ENCODE measurements at places on chromosomes 7 and 10.
A peak's percentile ranks its signal among the peaks of the same experiment; 100 is the strongest.

DNA sequence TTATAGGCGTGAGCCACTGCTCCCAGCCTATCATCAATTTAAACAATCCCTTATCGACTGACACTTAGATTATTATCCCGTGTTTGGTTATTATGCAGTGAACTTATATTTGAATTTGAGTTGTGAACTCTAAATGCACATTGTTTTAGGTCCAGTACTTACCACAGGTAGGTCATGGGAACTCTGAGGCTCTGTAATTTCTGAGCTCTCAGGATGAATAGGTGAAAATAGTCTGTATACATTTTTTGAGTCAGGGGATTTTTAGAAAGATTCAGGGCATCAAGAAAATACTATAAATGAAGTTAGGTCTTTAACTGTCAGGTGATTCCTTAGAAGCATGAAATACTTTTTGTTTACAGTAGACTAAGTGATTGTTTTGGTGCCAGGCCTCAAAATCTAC, 8.8 kb downstream of the CCDC136 start:
- no peak overlapping the region for H3K4me3 ChIP-seq
- H3K27me3 ChIP-seq: no peaks in the 10 kb centered on the region
- H3K36me3 ChIP-seq: no peaks in the 10 kb centered on the region
- DNase-seq: no peak
- no peak overlapping the region for H3K27ac ChIP-seq

DNA sequence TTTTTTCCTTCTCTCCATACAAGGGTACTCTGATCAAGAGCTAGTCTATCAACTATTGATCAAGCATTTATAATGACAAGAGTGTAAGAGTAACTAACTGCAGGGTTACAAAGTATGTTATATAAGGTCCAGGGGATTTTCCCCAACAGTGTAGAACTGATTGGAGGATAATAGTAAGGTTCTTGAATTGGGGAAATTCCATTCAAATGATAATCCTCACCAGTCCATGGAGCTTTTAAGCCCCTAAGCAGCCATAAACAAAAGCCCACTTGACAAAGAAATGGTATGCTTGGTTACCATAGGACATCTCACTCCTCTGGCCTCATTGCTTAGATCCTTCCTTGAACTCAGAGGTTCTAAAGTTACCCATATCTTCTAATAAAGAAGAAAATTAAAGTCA, 8.2 kb downstream of the YME1L1 start:
- peaks cover 6% of the 10 kb centered on the region for H3K36me3 ChIP-seq
- H3K4me3 ChIP-seq: no peak overlapping the region
- H3K27me3 ChIP-seq: no peaks in the 10 kb centered on the region
- no peak overlapping the region for H3K27ac ChIP-seq
- no peak for DNase-seq

DNA sequence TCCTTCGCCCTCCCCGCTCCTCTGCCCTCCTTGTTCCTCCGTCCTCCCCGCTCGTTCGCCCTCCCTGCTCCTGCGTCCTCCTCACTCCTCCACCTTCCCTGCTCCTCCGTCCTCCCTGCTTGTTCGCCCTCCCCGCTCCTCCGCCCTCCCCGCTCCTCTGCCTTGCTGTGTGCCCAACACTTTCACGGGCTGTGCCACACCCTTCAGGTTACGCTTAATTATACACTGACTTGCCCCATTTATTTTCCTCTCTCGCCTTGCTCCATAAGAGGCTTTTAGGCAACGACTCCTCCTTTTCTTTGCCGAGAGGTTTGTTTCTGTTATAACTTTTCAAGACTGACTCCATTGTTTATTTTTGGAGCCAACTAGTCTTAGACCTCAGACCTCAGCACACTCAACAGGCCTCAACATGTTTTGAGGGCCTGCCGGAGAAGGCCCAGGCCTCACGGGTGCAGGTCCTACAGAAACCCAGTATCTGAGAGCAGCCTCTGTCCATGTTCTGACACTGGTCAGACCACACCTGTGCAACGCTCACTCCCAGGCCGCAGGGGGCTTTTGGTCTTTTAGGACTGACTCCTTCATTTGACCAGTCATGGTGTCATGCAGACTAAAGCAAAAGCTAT, 18.2 kb upstream of the PRKAG2 start:
- H3K4me3 ChIP-seq: no peak overlapping the region
- no peaks in the 10 kb centered on the region for H3K36me3 ChIP-seq
- H3K4me1 ChIP-seq: no peaks in the 10 kb centered on the region
- no peak for DNase-seq

DNA sequence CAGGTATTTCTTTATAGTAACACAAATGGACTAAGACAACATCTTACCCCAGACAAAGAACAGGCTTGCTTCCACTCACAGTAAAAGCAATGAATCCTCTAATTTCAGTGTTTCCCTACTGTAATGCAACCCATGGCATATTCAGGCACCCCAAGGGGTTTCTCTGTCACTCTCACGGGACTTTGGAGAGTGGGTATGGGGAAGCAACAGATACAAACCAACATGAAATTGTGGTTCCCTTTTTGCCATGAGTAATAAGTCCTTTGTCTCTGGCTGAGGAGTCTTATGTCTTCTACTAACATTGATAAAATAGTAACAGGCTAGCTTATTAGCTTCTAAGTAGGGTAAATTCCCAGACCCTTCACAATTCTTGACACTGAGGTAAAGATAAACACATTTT, 51.4 kb upstream of the AOAH start:
- H3K27ac ChIP-seq: no peak overlapping the region
- no peaks in the 10 kb centered on the region for H3K27me3 ChIP-seq
- no peaks in the 10 kb centered on the region for H3K4me1 ChIP-seq
- H3K4me3 ChIP-seq: no peak overlapping the region
- DNase-seq: no peak
- H3K36me3 ChIP-seq: no peaks in the 10 kb centered on the region

- H3K36me3 ChIP-seq: no peaks in the 10 kb centered on the region
- no peak overlapping the region for H3K4me3 ChIP-seq
- H3K4me1 ChIP-seq: no peaks in the 10 kb centered on the region
- no peak for DNase-seq
These were observed 554.2 kb downstream of the PARD3 start for GRCh38 chr10:34260904-34261303.

DNA sequence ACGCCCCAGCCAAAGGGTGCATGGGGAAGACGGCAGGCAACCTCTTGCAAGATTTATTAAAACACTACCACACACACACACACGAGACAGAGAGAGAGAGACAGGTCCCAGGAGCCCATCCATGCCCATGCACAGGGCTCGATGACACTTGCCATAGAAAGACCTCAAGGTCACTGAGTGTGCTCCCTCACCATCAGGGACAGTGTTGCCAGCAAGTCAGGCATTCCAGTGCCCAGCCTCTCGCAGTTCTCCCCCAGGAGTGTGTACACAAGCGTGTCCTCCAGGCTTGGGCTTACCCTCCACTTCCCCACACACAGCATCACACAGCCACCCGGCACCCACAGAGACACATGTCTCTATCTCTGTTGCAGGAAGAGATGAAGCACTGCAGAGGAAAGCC, 46.8 kb upstream of the SLF2 start:
- no peaks in the 10 kb centered on the region for H3K4me1 ChIP-seq
- H3K27ac ChIP-seq: no peak overlapping the region
- no peak for DNase-seq
- no peaks in the 10 kb centered on the region for H3K27me3 ChIP-seq
- H3K36me3 ChIP-seq: no peaks in the 10 kb centered on the region
- no peak overlapping the region for H3K4me3 ChIP-seq

DNA sequence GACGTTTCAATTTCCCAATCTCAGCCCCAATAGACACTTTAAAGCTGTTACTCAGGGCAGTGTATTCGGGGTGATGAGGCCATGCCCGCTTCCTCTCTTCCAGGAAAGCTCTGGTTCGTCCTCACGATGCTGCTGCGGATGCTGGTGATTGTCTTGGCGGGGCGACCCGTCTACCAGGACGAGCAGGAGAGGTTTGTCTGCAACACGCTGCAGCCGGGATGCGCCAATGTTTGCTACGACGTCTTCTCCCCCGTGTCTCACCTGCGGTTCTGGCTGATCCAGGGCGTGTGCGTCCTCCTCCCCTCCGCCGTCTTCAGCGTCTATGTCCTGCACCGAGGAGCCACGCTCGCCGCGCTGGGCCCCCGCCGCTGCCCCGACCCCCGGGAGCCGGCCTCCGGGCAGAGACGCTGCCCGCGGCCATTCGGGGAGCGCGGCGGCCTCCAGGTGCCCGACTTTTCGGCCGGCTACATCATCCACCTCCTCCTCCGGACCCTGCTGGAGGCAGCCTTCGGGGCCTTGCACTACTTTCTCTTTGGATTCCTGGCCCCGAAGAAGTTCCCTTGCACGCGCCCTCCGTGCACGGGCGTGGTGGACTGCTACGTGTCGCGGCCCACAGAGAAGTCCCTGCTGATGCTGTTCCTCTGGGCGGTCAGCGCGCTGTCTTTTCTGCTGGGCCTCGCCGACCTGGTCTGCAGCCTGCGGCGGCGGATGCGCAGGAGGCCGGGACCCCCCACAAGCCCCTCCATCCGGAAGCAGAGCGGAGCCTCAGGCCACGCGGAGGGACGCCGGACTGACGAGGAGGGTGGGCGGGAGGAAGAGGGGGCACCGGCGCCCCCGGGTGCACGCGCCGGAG, 2.6 kb downstream of the GJD4 start:
- DNase-seq: no peak
- H3K4me3 ChIP-seq: peak overlapping the region; percentile 72
- H3K36me3 ChIP-seq: no peaks in the 10 kb centered on the region
- H3K27me3 ChIP-seq: peaks cover 12% of the 10 kb centered on the region

DNA sequence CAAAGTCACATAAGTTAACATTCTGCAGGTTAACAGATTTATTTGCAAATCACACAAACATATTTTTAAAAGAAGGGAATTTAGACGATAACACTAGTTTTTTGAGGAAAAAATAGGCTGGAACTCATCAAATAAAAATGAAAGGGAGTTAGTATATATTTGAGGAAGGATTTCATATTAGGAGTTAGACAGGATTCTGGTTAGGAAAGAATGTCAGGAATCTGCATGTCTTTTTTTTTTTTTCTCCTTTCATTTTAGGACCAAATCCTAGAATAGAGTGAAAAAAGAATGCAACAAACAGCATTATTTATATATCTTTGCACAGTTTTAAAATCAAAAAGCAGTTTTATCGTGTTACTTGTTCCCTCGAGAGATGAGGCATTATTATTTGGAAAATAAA, 8.9 kb upstream of the TRDMT1 start:
- no peaks in the 10 kb centered on the region for H3K4me1 ChIP-seq

DNA sequence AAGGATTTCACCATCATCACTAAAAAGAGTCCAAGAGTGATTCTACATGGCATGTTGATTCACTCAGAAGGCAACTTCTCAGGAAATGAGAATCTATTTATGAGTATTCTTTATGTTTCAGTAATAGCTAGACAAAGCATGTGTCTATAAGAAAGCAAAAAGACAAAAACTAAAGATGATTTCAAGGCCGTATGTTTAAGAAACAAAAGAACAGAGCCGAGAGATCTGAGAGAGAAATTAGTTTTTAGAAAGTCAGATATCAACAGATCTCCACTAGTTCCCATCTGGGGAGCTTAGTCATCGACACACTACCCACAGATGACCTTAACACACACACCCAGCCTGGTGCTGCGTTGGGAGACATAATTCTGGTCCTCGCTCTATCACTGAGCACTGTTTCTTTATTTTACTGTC, 21.0 kb downstream of the PIP4K2A start:
- H3K4me1 ChIP-seq: peaks cover 4% of the 10 kb centered on the region
- DNase-seq: no peak
- H3K27me3 ChIP-seq: no peaks in the 10 kb centered on the region

DNA sequence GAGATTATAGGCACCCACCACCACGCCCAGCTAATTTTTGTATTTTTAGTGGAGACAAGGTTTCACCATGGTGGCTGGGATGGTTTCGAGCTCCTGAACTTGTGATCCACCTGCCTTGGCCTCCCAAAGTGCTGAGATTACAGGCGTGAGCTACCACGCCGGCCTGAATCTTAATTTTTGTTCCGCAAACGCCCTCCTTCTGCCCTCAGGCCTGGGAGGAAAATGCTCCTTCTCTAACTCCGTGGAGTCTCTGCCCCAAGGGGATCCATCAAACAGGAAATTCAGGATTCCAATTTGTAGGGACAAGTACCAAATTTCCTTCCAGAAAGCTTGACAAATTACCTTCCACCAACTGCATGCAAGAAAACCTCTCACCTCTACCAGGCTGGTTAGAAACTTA, 43.2 kb downstream of the RBAK start:
- no peaks in the 10 kb centered on the region for H3K4me1 ChIP-seq
- no peaks in the 10 kb centered on the region for H3K36me3 ChIP-seq
- no peaks in the 10 kb centered on the region for H3K27me3 ChIP-seq
- H3K4me3 ChIP-seq: no peak overlapping the region
- DNase-seq: no peak

- H3K4me1 ChIP-seq: no peaks in the 10 kb centered on the region
- no peaks in the 10 kb centered on the region for H3K27me3 ChIP-seq
- no peak overlapping the region for H3K27ac ChIP-seq
- H3K4me3 ChIP-seq: no peak overlapping the region
These were observed 148.8 kb downstream of the PFKFB3 start for GRCh38 chr10:6351495-6351894.

GRCh38 chr7:155457544-155458110, 302 bp upstream of the EN2 start:
- H3K4me1 ChIP-seq: peaks cover 11% of the 10 kb centered on the region
- H3K4me3 ChIP-seq: peak overlapping the region; percentile 51
- H3K27me3 ChIP-seq: peaks cover 95% of the 10 kb centered on the region

- no peaks in the 10 kb centered on the region for H3K27me3 ChIP-seq
- DNase-seq: no peak
- peak overlapping the region; percentile 97 for H3K27ac ChIP-seq
- no peaks in the 10 kb centered on the region for H3K36me3 ChIP-seq
- H3K4me1 ChIP-seq: no peaks in the 10 kb centered on the region
- H3K4me3 ChIP-seq: peak overlapping the region; percentile 99
These were observed 815 bp downstream of the CCSER2 start for GRCh38 chr10:84329196-84329611.

- H3K4me1 ChIP-seq: no peaks in the 10 kb centered on the region
- no peaks in the 10 kb centered on the region for H3K27me3 ChIP-seq
- DNase-seq: no peak
- no peak overlapping the region for H3K27ac ChIP-seq
These were observed 468.7 kb downstream of the KCNMA1 start for GRCh38 chr10:77168861-77169260.

DNA sequence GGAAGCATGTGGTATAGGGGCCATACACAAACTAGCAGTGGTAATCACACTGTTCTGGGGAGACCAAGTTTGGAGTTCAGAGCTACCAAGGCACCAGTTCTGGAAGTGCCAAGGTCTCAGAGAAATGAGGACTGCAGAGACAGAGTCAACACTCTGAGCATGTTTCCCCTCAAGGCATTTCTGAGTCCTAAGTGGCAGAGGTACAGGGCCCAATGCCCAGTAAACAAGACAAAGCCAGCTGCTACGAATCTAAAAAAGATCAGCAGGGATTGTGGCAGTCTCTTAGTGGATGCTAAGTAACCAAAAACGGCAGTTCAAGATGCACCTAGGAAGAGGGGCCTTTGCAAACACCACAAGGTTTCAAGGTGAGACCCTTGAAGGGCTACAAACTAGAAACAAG, 271.9 kb downstream of the TNS3 start:
- H3K27me3 ChIP-seq: no peaks in the 10 kb centered on the region
- no peak for DNase-seq
- no peak overlapping the region for H3K27ac ChIP-seq
- H3K4me3 ChIP-seq: no peak overlapping the region

Data from breast epithelium (tissue), 4 donors.